Activated T-helper 1 cell treated with anti-CD3 and anti-CD28 coated beads, Interleukin-12 subunit alpha, Interleukin-12 subunit beta, Interleukin-2, Interleukin-4 antibody, amounts not matched to agents 30 ng/mL and 10 ng/mL and 1 ng/mL, durations not matched to agents 14 hours and 24 hours and 36 hours (primary cell): ENCODE measurements at places on chromosomes 12 and 14. TPM values are rescaled to one million over a fixed set of nuclear protein-coding genes. Genes with fewer than 3 reads are reported as not detected.

DNA sequence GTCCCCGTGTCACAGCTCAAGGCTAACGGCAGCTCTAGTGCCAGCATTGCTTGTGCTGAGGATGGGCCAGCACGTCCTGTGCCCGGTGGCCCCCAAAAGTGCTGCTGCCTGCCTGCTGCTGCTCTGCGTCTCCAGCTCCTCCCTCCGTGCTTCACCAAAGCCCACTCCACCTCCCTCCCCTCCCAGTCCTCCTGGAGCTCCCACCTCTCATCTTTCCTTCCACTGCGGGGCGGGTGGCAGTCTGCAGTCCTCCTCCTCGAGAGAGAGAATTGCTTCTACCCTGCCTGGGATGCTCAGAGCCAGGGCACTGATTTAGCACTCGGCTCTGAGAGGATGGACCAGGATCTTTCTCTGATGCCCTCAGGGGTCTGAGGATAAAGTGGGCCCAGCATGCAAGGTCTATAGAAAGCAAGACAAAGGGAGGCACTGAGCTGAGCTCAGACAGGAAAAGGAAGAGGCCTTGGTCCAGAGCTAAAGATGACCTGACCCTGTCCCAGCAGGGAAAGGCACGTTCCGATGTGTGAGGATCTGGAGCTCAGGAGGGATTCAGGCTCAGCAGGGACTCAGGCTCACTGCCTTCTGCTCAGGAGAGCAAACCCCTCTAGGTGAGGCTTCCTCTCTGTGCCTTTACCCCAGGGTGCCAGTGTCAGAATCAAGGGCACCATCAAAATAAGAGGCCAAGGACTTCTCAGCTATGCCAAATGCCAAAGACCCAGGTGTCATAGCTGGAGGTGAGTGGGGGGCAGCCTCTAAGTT, 113.1 kb upstream of the FKBP4 start:
- no peak for DNase-seq

GRCh38 chr14:88264116-88264515, 59.0 kb downstream of the KCNK10 start:
- no peak for DNase-seq

DNA sequence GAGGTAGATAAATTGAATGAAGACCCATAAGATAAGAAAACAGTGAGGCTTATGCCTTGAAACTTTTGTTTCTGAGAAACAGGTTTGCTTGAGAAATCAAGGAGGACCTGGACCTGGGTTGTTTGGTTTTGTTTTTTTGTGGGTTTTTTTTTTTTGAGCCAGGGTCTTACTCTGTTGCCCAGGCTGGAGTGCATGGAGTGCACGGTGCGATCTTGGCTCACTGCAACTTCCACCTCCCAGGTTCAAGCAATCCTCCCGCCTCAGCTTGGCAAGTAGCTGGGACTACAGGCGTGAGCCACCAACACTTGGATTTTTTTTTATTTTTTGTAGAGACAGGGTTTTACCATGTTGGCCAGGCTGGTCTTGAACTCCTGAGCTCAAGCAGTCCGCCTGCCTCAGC, 9.0 kb upstream of the PPTC7 start:
- DNase-seq, result no peak

DNA sequence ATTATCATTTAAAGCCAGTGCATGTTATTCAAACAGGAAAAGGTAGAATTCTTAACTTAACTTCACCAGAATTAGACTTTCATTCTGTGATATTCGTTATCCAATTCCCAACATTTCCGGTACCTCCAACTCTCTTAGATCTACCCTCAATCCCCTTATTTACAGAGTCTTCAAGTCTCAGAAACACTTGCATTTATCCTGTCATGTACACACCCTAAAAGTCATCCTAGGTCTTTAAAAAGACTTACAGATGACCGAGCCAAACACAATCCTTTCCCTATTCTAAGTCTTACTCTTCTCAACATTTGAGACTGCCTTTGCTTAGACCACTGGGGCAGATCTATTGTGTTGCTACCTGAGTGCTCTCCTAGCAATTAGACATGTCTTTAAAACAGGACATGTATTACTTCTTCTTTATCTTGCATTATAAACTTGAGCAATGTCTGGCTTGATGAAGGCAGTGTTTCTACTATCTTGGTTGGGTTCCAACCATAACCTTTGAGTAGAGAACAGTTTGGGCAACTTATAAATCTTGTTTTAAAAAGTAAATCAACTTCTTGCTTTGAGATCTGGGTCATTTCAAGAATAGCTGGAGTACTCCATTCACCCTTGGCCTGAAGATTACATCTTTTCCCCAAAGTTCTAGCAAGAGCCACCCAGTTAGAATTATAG, 140.6 kb upstream of the PLEKHG7 start:
- DNase-seq, result no peak

GRCh38 chr14:97458661-97459579, 661.7 kb downstream of the VRK1 start:
- DNase-seq, result peak; percentile 73

GRCh38 chr14:71163050-71163841, 256.0 kb downstream of the PCNX1 start:
- no peak for DNase-seq

DNA sequence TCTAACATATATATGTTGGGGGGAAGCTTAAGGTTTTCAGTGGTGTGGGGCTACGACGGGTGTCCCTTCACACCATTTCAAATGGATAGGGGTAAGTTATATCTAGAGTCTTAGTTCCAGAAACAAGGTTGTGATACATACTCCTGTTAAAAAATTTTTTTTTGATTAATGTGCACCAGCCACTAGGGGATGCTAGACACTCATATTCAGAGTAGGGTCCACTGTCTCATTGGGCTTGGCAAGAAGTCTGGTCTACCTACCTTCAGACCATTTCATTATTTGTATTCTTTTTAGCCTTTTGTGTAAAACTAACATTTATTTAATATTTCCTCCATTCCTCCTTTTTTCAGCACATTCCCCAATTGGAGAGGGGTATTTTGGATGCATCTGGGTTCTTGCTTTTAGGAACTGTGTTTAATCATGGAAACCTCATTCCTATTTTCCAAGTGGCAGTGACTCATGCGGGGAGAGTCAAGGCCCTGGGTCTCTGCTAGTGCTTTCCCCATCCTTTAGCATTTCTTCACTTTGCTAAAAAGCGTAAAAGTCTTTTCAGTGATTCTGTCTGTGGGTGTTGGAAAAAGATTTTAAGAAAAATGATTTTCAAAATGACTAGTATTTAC, 33.4 kb downstream of the ANO4 start:
- no peak for DNase-seq

DNA sequence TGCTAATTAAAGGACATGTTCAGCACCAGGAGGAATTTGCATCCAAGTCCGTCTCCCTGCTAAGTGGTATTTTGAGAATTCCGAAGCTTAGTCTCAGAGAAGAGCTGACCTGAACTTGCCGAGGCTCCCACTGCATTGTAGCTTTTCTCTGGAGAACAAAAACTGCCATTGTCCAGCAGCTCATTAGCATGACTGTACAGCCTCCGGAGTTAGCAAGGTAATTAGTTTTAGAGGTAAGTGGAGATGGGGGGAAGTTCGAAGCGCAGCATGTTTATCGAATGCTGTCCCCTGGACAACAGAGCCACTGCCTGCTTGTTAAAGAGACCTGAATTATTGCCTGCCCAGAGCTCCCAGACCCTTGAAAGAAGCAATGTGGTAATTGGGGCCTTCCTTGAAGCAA, 160.3 kb upstream of the PELI2 start:
- no peak for DNase-seq

GRCh38 chr12:90909069-90909770, 45.8 kb downstream of the CCER1 start:
- no peak for DNase-seq

Gene TSPAN19
- total RNA-seq, result not detected in 2 replicates

Gene GPR65
- total RNA-seq, result 8.0 and 8.2 TPM in 2 replicates

Gene TDP1
- total RNA-seq, result 78.5 and 84.2 TPM in 2 replicates

Gene FOXA1
- total RNA-seq, result 0.31 TPM in 1 of 2 replicates, not detected in the other

Gene TCTN1
- total RNA-seq, result 7.6 and 8.8 TPM in 2 replicates

Gene ADAM21
- total RNA-seq, result not detected in 2 replicates
